Lung (tissue), 17 donors: ENCODE measurements at places on chromosomes 12 and 14. TPM values are rescaled to one million over a fixed set of nuclear protein-coding genes. Genes with fewer than 3 reads are reported as not detected.
A peak's percentile ranks its signal among the peaks of the same experiment; 100 is the strongest.

RPS6KL1 gene
- 13.0 TPM for total RNA-seq

CPM gene
- total RNA-seq = 201 TPM

DNA sequence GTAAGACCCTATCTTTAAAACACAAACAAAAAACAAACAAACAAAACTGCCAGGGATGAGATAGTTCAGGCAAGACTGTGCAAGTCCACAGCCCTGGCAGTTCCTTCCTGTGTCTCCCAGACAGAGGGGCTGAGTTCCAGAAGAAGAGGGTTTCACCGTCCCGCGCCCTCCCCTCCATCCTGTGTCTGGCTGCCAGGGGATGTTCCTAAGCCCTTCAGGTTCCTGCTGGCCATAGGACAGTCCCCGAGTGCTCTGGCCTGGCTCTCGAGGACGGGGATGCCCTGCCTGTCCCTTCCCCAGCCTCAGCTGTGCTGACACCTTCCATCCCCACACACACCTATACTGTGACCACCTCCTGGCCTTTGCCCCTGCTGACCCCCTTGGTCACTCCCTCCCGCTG lies 40.6 kb upstream of the EIF5 start:
- no peak for DNase-seq
- peaks cover 15% of the 10 kb centered on the region for H3K27me3 ChIP-seq
- H3K4me3 ChIP-seq = no peak overlapping the region
- H3K36me3 ChIP-seq = no peaks in the 10 kb centered on the region
- H3K27ac ChIP-seq = no peak overlapping the region

- H3K27ac ChIP-seq = no peak overlapping the region
- no peaks in the 10 kb centered on the region for H3K36me3 ChIP-seq
- peaks cover 30% of the 10 kb centered on the region for H3K4me1 ChIP-seq
- H3K4me3 ChIP-seq = no peak overlapping the region
- DNase-seq = no peak
- no peaks in the 10 kb centered on the region for H3K27me3 ChIP-seq
Measured at GRCh38 chr12:47742253-47742825, 16.3 kb downstream of the RAPGEF3 start.

DNA sequence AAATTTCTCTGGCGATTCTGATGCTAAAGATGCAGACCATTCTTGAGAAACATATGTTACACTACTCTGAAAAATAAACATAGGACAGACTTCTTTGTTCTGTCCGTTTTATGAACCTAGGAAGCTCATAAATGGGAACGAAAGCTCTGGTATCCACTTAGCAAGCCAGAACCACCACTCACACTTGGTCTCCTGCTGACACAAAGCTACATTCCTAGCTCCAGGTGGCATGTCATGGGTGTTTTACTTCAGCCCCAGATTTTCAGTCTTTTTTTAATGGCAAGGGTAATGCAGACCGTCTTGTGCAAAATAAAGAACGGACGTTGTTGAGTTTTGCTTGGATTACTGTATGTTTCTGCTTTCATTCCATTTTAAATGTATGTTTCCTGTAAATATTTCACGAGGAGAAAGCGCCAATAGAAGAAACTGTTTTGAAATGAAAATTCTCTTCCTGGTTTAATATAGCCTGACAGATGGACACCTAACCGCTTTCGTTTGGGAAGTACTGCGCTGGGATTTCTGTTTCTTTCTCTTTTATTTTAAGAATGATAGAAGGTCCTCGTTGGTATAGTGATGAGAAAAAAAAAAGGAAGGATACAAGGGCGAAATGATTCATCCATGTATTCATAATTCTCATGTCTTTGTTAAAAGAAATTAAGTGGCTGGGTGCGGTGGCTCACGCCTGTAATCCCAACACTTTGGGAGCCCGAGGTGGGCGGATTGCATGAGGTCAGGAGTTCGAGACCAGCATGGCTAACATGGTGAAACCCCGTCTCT lies 871 bp upstream of the COQ5 start:
- H3K4me3 ChIP-seq = no peak overlapping the region
- no peaks in the 10 kb centered on the region for H3K27me3 ChIP-seq
- peak overlapping the region; percentile 93 for H3K27ac ChIP-seq
- no peaks in the 10 kb centered on the region for H3K36me3 ChIP-seq
- H3K4me1 ChIP-seq = peaks cover 4% of the 10 kb centered on the region
- DNase-seq = peak; percentile 68
